ENCODE measurements at places on chromosomes 2 and 18.

DNA sequence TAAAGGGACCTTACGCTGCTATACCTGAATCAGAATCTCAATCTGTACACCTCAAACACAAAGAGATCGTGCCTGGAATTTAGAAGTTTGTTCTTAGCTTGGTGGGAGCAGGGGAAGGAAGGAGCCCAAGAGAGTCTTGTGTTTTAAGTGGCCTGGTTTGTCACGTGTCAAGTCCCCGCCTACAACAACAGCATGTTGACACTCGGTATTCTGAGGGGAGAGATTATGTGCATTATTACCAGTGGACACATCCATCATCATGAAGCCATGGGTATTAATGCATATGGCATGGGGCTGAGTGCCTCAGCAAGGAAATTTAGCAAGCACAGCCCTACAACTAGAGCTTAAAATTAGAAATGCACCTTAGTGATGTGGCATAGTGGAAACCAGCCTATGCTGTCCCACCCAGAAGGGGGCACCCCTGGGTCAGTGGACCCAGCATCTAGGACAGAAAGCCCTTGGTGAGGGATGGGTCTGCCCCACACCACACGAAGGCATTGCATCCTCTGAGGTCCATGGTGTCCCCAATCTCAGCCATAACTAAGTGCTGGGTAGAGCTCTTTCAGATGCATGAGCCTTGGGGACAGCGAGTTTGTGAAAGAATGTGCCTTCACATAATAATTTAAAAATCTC, 138.7 kb downstream of the MGAT5 start:
- no peak for DNase-seq

- no peak for DNase-seq
Measured at GRCh38 chr2:8334866-8335325, 347.0 kb upstream of the ID2 start.

DNA sequence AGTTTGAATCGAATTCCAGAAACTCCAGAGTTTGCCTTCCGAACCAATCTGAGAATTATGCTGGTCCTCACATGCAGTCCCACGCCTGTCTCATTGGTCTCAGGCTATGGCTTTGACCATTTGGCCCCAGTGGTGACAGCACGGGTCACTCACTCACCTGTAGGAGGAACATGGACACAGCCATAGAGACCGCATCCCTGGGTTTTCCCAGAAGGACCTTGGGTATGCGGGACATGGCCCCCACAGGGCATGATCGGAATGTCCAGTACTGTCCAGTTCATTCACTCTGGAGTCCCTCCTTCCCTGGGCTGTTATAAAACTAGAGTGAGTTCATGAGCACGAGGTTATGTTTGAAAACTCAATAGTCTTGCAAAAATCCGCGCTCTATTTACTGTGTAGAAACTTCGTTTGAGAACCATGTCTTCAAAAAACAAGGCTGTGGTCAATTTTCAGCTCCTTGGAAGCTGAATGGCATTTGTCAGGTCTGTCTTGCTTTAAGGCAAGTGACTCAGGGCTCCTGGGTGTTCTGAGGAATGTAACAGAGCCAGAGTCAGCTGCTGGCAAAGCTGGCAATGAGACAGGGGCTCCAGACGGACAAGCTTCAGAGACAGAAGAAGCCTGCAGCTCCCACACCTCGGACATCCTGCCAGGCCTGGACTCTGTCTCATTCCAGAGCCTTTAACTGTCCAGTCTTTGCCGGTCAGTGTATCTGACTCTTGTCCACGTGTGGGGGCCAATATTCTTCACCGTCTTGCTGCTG, 86.7 kb upstream of the TMEM18 start:
- no peak for DNase-seq

DNA sequence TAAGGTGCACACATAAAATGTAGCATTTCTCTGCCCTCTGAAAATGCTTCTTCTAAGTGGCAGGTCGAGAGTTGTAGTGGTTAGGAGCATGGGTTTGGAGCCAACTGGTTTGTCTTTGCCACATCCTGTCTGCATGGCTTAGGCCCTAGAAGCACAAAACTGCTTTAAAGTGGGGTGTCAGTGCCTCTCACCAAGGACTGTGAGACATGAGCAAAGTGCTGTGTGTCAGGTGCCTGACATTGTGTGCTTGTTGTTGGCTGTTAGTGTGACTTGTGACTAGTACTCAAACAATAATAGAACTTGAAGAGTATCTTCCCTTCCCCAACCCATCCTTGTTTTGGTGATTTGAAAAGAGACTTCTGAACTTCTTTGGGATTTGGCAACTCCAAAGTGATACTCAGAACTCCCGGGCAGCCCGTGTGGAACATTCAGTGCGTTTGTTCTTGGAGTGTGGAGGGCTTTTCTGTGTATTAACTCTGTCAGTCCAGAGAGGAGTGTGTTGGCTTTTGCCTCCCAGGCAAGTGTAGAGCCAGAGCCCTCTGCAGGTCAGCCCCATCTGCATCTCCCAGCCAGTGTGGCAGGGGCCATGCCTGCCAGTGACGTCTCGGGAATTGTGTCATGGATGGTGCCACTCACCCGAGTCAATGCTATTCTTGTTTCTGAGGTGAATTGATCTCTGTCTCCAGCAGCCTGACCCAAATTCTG, 5.0 kb downstream of the MGAT5 start:
- DNase-seq = no peak

DNA sequence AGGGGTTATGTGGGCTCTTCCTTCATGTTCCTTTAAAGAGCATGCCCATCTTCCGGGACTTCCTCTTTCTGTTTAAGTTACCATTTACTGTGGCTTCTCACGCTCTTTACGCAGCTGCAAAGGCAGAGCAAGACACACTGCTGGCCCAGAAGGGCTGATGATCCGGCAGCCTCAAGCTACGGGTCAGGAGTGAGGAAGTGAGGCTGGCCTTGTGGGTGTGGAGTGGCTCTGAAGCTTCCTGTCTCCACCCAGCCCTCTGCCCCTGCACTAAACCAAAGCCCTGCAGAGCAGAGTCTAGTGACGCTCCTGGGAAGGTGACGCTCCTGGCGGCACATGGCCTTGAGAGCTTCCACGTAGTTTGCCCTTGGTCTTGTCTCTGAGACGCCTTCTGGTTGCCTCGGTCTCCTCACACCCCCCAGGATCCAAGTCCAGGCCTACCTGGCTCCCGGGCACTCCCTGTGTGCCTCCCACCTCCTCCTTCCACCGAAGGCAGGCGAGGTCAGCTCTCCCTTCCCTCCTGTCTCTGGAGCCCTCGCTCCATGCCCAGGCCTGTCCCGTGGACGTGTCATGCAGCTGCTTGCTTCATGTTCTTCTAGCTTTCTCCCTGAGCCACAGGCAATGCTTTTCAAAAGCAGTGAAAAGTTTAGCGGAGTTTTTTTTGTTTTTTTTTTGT, 50.3 kb downstream of the ARL4C start:
- DNase-seq = no peak

DNA sequence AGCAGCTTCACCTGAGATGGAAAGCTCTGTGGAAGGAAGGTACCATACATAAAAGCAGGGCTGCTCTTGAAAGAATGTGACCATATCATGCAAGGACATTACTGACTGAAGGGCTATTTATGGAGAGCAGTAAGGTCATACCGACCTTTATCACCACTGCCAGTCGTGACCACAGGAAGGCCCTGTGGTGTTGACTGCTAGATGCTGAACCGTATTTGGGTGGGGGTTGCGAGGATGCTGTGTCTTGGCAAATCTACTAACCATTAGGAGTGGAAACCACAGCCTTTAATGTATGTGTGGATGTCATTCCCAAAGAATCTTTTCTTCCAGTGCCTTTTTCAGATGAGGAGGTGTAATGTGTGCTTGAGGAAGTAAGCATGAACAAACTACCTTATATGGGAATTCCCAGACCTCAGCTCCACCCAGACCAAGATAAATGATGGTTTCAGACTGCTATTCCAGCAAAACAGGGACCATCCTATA, 60.8 kb downstream of the LIMS1 start:
- DNase-seq = no peak

DNA sequence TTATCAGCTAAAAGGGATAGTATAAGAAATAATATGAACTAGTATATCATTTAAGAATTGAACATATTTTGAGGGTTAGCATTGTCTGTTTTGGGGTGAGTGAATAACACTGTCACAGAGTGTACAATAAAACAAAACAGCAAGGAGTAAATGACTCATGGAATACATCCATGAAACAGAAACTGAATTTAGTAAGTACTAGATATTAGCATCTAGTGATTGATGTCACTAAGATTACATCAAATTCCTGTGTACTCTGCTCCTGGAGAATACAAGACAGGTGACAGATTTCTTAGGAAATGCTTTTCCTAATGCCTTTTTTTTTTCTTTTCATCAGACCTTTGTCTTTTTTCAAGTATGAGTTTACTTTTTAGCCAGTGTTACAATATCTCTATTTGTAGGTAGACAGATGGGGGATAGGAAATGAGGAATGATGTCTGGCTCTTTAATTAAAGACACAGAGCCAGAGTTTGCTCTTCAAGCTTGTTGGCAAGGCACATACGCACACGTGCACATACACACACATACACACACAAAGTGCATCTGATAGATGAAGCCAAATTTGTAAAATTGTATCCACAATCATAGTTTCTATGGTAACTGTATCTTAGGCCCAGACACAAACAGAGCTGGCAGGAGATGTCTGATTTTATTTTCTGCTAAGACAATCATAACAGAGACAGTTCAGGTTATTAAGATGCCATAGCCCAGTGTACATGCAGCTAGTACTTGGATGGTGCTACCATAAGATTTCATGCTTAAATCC, 138.2 kb upstream of the NRP2 start:
- DNase-seq = no peak

DNA sequence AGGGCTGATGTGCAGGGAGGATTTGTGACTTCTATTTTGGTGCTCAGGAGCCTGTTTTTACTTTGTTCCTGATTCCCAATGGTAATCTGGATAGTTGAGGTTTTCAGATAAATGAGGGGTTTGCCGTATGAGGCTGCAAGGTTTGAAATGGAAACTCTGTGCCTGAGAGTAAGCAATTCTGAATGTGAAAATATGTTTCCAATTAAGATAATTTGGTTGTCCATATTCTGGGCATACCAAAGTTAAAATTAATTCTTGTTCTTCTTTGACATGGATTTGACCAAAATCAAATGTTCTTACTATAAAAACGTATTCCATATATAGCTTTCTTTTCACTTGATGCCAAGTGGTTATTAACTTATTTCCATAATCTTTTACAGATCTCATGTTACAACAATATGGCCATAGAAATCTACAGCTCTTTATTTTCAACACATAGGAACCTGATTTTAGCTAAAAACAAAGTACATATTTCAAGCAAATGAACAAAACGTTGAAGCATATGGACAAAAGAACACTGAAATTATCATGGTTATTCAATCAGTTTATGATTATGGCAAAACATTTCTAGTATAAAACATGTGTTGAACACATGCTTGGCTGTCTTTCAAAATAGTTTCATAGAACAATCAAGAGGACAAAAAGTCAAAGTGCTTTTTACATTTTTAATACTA, 63.4 kb upstream of the ARHGAP28 start:
- DNase-seq = no peak

DNA sequence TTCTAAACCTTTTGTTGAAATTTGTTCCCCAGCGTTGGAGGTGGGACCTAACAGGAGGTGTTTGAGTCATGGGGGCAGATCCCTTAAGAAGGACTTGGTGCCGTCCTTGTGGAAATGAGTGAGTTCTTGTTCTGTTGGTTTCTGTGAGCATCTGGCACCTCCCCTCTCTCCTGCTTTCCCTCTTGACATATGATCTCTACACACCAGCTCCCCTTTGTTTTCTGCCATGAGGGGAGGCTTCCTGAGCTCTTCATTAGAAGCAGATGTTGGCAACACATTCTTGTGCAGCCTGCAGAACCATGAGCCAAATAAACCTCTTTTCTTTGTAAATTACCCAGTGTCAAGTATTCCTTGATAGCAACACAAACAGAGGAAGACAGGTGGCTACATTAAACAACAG, 23.8 kb downstream of the NABP1 start:
- DNase-seq = no peak

All from NCI-H187 treated with DMSO at 0.1 percent for 48 hours (cell line).